Activated effector memory CD4-positive, alpha-beta T cell treated with anti-CD3 and anti-CD28 coated beads, Interleukin-2, amount 50 U/mL, for 16 hours (primary cell): ENCODE measurements at places on chromosomes 7 and 10.

- DNase-seq: no peak
Measured at GRCh38 chr10:132965411-132966057, 23.2 kb upstream of the CFAP46 start.

- DNase-seq: peak; percentile 50
Measured at GRCh38 chr7:152872061-152872744, 112.7 kb downstream of the ACTR3B start.

DNA sequence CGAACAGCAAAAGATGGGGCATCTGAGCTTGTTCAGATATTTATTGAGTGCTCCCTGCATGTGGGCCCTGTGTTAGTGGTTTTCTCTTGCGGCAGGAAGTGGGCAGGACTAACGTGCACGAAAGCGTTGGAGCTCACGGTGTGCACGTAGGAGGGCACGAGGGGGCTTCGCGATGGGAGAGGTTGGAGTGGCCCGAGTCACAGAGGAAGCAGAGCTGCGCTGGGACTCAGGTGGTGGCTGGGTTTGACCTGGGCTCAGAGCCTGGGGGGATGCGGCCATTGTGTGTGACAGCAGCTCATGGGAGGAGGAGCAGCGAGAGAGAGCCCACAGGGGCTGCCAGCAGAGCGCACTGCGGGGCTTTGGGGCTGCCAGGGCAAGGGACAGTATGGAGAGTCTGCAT lies 7.7 kb downstream of the ZSCAN25 start:
- peak; percentile 84 for DNase-seq

- DNase-seq: no peak
Measured at GRCh38 chr7:38222481-38223096, 44.5 kb downstream of the STARD3NL start.

DNA sequence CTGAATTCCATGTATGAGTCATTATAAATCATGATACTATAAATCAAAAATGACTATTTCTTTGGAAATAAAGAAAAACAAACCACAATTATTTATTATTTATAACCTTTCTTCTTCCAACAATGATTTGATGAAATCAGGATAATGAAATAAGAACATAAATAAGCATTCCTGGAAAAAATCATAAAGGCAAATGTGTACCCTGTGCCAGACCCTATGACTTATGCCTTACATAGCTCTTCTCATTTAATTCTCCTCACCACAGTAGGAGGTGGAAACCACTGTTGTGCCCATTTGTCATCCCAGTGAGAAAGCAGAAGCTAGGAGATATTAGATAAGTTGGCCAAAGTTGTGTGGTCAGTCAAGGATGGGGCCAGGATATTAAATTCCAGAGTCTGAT lies 255.1 kb downstream of the DOCK4 start:
- no peak for DNase-seq

GRCh38 chr7:7449055-7449454 lies 86.6 kb downstream of the COL28A1 start:
- no peak for DNase-seq

- no peak for DNase-seq
Measured at GRCh38 chr7:131546126-131546525, 10.3 kb downstream of the PODXL start.

GRCh38 chr7:157645539-157645938 lies 308.7 kb downstream of the DNAJB6 start:
- DNase-seq: no peak

GRCh38 chr10:118234683-118235082 lies 107.4 kb downstream of the FAM204A start:
- no peak for DNase-seq

GRCh38 chr10:947051-947450 lies 15.5 kb upstream of the LARP4B start:
- no peak for DNase-seq

DNA sequence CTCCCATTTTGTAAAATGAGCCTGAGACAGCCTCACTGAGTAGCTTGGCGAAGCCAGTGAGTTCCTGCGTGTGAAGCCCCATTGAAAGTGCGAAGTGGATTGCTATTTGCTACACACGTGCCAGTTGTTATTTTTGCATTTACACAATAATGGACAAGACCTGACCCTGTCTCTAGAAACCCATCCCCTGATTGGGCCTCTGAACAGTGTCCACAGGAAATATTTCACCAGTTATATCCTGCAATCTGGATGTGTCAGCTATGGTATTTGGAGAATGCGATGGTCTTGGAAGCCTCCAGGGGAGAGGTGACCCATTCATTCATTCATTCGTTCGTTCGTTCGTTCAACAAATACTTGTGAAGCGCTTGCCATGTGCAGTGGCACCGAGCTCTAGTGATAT lies 37.1 kb downstream of the COL13A1 start:
- DNase-seq: no peak

GRCh38 chr7:112152186-112152585 lies 54.0 kb downstream of the DOCK4 start:
- DNase-seq: no peak

DNA sequence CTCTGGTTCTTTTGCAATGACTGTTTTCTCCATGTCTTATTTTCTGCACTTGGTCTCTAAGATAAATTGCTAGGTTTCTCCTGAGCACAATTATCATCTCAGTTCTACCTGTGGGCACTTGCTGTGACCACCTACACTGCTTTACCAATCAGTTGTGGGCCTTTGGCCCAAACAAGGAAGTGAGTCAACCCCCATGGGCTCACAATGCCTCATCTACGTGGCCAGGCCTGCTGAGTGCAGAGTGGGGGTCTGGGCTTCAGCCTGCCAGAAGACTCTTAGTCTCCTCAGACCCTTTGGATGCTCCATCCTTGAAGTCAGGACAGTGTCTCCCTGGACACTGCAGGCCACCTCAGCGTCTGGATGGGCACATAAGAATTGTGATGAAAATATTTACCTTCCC lies 20.3 kb downstream of the SCART1 start:
- peak; percentile 59 for DNase-seq

DNA sequence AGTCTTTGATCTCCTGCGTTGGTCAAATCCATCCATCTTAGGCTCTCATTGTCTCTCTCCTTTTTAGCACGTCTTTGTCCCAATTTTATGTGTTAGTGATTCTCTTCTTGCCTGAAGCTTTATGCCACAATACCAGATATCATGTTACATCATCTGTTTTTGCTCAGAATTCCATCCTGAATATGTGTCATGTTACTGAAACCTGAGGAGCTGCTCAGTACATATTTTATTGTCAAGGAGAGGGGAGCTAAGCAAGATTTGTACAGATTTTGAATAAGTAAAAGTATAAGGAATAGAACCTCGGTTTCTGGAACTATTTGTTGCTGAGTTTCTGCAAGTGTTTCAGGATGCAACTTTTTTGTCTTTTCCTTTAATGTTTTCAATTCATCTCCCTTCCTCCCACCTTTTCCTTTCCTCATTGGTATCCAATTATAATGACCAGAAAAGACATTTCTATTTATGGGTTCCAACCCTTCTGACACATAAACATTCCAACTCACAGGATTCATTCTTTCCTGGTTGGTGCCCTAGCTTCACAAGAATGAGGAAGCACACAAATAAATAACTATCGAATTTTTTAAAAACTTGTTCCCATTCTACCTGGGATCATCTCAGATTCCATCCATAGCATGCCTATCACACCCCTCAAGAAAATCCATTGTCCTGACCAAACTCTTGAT lies 291.8 kb downstream of the CRPPA start:
- DNase-seq: no peak

DNA sequence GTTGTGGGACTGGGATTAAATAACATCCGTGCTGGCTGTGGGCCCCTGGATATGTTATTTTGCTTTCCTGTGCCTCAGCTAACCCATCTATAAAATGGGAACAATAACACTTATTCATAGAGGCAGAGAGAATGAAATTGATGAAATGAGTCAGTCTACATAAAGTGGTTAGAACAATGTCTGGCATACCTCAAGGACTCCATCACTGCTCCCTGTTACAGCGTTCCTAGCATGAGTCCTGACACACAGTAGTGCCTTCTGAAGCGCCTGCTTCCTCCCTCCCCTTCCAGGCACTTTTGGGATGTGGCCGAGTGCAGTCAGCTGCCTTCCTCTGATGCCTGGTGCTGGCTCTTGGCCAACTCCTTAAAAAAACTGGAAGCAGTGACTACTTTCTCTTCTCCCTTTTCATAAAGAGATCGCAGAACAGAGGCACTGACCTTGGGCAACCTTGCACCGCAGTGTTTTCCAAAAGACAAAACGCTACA lies 108.4 kb upstream of the ZMIZ1 start:
- DNase-seq: no peak

DNA sequence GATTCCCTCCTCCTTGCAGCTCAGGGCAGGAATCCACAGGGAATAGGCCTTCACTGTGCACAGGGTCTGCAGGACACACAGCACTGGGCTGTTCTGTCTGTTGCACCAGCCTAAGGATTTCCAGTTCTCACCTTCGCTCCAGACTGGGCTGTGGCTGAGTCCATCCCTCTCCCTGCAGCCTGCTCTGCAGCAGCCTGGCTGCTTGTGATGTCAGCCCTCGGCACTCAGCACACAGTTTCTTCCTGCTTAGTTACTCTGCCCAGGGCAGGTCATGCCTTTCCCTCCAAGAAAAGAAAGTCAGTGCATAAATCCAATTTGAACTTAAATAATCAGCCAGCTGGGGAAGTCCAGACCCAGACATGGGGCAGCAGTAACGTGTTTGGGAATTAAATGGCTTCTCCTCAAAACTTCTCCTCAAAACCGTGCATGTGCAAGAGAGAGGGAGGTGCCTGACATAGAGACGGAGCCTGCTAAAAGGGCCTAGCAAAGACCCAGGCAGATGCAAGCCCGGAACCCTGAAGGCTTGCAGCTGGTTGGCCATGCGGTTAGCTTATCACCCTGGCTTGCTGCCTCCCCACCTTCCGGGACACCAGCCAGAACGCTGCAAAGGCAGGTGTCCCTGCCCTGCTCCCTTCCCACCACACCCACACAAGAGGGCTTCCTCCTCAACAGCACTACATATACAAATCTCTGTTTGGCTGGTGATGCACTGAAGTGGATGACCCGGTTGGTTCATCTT lies 10.9 kb upstream of the GDF2 start:
- peak; percentile 74 for DNase-seq

GRCh38 chr10:110048781-110049180 lies 41.0 kb downstream of the ADD3 start:
- no peak for DNase-seq

- no peak for DNase-seq
Measured at GRCh38 chr7:133479456-133480065, 226.7 kb downstream of the EXOC4 start.

- DNase-seq: no peak
Measured at GRCh38 chr10:62554632-62555199, 180.5 kb downstream of the ZNF365 start.

- no peak for DNase-seq
Measured at GRCh38 chr7:33842150-33842549, 63.2 kb upstream of the BMPER start.

GRCh38 chr10:8556321-8556720 lies 501.8 kb downstream of the GATA3 start:
- no peak for DNase-seq

- peak; percentile 55 for DNase-seq
Measured at GRCh38 chr7:98210513-98211220, 572 bp upstream of the BHLHA15 start.

DNA sequence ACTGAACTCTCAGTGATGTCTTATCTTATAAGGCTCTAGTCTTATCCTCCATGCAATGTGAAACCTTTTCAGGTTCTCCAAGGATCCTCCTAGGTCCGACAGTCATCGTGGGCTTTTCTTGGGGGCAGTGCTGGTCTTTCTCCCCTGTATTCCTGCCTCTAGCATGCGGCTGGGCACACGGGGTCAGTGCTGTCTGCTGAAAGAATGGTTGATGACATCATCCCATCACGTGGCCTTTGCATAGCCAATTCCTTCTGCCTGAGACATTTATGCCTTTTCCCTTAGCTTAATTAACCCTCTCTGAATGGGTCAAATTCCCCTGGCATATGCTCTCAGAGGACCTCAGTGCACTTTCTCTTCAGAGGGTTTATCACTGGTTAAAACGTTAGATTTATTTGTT lies 27.0 kb upstream of the KCNK18 start:
- DNase-seq: no peak

- DNase-seq: no peak
Measured at GRCh38 chr10:31280972-31281371, 38.0 kb upstream of the ZEB1 start.

- DNase-seq: no peak
Measured at GRCh38 chr10:77007834-77008233, 629.8 kb downstream of the KCNMA1 start.

DNA sequence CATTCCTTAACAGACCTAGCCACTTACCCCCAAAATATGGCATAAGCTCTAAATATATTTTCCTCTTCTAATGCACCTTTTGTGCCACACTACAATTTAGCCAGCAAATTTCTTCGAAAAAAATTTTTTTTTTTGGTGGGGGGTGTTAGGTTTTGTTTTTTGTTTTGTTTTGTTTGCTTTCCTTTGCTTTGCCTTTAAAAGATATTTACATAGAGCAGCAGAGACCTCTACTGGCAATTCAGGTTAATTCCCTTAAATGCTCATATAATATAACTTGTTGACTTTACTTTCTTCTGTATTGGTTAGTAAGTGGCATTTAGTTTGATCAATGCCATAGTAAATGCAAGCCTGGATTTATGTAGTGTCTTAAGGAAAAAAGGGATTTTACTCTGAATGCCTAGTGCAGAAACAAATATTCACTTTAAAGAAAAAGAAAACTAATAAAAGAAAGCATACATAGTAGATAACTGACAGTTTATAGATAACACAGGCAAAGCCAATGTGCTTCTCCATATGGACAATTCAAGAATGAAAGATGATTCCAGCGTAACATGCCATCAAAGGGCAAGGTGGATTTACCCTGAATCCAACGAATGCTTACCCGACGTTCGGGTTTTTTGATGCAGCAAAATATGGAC lies 1250.6 kb downstream of the GATA3 start:
- no peak for DNase-seq

DNA sequence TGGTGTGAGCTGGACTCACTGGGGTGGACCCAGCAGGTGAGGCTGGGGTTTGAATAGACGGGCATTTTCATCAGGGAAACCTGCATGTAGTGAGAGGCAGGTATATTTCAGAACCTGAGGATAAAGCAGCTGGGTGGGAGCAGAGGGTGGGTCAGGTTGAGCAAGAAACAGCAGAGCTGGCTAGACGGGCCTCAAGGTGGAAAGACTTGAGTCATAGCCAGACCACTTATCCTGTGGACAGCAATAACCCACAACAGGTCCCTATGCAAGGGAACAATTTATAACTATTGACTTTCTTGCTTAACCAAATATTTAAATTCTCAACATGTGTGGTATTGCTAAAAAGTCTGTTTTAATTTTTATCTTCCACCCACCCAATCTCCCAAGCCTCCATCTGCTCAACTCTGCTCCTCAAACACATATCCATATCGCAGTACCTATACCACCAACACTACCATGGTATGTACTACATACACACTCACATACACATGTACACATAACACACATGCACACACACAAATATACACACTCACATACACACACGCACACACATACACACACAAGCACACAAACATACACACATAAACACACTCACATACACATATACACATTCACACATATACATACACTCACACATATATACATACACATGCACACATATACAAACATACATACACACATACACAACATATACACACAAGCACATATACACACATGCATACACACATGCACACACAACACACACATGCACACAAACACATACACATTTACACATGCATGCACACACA lies 129.0 kb upstream of the C7orf33 start:
- no peak for DNase-seq
